ENCODE measurements at places on chromosomes 16 and 17.

DNA sequence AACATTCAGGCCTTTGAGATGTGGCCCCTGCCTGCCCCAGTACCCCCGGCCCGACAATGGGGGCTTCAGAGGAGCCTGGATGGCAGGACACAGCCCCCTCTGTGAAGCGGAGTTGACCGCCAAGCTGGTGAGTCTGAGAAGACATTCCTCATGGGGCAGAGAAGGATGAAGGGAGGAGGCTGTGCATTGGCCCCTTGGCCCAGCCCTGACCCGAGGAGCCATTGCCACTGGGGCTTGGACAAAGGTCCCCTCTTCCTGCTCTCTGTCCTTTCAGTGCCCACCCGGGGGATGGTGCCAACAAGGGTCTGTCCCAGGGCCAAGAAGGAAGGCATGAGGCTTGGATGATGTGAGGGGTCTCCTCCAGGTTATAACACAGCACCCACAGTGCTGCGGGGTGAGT is 30.9 kb upstream of the PHB1 start:
- DNase-seq: no peak

DNA sequence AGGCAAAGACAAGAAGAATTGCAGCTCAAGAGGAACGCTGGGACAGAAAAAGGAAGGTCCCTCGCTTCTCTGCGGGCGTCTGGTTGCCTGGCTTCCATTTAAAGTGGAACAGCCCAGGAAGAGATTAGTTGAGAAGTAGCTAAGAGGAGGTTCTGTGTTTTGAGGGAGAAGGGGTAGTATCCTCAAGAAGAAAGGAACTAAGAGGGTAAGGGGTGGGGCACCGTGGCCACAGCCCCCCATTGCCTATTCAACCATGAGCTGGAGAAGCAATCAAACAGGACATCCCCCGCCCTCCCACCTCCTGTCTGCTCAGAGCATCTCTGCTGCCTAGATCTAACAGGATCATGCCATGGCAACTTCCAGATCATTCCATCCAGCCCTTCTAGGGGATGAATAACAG is 18.1 kb upstream of the CALB2 start:
- DNase-seq: no peak

GRCh38 chr17:68290955-68291835 is at the start of the genes ARSG and SLC16A6:
Gene ARSG (plus strand): TSS chr17:68291495. CDS start chr17:68307494, 15,999 bp downstream.
Gene SLC16A6 (minus strand): TSS chr17:68291127. CDS start chr17:68278320, 12,807 bp downstream.
- DNase-seq: peak; percentile 81

DNA sequence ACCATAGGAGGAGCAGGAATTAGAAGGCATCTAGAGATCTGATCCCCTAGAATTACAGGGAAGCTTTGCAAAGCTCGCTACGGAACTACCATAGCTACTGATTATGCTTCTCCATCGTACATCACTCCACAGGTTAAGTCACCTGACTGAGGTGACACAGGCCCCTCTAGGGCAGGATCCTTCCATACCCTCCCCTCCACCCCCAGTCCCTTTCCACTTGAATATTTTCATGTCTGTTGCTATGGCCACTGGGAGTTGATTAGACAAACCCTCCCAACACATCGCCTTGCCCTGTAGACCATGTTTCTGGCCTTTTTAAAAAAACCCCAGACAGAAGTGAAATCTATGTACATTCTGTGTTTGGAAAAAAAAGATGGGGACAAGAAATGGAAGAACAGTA is 287.1 kb downstream of the SOX9 start:
- DNase-seq: no peak

GRCh38 chr16:50480206-50480605 is 68.0 kb upstream of the NKD1 start:
- DNase-seq: no peak

DNA sequence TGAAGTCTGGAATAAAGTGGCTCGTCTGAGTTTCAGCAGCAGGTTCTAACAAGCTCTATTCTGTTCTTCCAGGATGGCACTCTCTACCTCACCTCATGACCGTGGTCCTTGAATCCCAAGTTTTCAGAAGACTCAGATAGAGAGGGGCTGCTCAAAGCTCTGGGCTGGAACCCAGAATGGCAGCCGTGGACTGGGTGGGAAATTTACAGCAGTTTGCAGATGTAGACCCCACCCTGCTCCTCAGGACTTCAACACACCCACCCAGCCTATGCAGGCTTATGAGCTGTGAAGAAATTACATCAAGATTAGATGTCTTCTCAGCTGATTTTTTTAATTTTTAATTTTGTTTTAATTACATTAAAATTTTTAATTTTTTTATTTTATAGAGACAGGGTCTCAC is 59.4 kb downstream of the METRNL start:
- DNase-seq: no peak

DNA sequence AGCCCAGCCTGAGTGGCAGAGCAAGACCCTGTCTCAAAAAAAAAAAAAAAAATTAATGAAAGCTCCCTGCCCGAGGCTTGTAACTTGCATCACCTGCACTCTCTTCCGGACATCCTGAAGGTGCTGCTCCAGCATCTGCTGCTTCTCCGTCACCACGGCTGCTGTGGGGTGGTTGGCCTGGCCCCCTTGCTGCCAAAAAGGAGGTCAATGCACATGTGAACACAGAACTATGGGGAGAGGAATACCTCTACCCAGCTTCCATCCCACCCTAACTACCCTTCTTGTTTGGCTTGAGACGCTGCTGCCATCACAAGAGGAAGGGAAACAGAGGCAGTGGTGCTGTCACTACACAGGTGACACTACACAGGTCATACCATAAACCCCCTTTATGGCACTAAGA is 49.0 kb downstream of the STAT3 start:
- no peak for DNase-seq

- no peak for DNase-seq
Observed at GRCh38 chr17:82483204-82483660, 24.7 kb downstream of the NARF start.

DNA sequence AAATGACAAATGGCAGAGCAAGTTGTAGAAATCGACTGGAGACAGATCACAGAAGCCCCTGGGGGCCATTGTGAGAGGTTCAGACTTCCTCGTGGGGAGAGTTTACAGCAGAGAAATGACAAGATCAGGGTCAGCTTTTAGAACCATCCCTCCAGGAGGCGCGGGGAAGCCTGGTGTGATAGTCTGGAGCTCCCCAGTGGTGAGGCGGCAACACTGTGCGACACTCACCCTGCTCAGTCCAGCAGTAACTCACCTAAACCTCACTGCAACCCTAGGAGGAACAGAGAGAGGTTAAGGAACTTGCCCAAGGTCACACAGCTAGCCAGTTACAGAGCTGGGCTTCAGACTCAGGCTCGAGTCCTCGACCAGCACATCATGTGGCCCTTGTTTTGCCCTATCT is 123.4 kb upstream of the IRX3 start:
- no peak for DNase-seq

DNA sequence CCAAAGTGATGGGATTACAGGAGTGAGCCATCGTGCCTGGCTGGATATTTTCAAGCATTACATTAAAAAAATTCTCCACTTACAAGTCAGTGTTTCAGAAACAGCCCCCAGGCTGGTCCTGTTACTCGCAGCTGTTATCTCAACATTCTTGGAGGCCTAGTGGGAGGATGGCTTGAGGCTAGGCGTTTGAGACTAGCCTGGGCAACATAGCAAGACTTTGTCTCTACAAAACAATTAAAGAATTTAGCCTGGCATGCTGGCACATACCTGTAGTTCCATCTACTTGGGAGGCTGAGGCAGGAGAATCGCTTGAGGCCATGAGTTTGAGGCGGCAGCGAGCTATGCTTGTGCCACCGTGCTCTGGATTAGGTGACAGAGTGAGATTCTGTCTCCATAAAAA is 26.5 kb upstream of the SPNS3 start:
- DNase-seq: no peak

DNA sequence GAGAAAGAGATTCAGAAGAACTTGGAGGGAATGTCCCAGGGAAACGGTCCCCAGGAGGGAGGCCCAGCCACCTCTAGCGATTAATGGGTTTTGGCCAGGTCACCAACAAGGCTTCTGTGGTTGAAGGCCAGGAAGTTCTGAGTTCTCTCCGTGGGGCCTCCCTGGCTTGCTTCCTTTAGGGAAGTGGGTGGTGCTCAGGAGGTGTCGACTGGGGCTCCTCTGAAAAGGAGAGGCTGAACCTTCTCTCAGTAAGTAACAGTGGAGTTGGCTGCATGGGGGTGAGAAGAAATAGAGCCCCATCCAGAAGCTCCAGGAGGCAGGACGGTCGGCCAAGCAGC is 77.1 kb upstream of the GSE1 start:
- DNase-seq: no peak

GRCh38 chr17:78679495-78680395 is 102.3 kb downstream of the CYTH1 start:
- DNase-seq: no peak

- DNase-seq: no peak
Observed at GRCh38 chr16:9128346-9129342, 37.2 kb downstream of the HAPSTR1 start.

GRCh38 chr16:70577256-70577698 is 53.7 kb downstream of the SF3B3 start:
- DNase-seq: no peak

DNA sequence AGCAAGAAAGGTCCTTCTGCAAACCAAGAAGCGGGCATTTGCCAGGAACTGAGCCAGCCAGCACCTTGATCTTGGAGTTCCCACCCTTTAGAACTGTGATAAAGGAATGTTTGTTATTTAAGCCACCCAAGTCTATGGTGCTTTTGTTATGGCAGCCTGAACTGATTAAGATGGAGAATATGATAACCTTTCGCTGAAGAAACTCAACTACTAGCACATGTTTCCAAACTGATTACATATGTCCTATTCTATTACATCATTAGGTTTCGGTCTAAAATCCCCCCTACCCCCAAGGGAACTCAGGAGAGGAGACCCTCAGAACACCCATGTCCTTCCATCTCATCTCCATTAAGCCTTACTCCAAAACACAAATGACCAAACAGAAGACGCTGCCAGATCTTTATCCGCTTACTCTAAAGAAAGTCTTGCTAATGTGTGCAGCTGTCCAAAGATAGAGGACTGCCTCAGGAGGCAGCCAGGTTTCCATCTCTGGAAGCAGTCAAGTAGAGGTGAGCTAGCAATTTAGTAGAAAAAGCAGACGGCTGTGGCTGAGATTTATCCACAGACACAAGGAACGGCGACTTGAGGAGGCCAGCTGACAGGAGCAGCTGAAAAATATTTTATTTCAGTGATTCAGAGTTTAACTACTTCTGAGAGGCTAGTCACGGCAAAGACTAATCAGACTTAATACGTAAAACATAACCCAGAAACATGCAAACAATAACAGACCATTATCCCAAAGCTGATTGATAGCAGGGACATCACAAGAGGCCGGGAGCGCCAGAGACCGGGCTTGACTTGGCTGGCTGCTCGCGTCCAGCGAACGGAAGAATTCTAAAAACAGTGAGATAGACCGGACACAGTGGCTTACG is 611.4 kb upstream of the CDH5 start:
- DNase-seq: no peak

DNA sequence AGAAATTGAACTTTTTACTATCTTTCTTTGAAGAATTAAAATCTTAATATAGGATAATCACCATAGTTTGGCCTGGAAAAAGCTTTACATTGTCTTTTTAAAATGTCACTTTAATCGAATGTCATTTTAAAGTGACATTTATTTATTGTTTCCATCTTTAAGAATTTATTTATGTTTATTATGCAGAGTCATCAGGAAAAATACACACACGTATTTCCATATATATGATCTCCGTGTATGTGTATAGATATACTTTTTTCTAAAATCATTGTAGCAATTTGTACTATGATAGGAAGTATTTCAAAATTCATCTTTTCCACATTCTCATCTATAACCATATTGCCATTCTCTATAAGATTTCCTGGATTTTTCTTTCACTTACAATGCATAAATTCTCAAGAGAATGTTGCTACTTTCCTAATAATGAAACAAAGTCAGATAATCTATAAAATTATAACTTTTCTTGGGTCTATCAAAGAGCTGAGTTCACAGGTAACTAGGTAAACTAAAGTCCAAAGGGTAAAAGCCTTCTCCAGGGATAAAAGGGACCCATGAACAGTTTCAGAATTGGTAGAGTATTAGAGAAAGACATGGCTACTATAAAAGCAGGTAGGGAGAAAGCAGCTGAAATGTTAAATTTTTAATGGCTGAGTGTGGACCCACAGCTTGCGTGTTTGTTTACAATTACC is 11.9 kb downstream of the ABCA8 start:
- DNase-seq: no peak

DNA sequence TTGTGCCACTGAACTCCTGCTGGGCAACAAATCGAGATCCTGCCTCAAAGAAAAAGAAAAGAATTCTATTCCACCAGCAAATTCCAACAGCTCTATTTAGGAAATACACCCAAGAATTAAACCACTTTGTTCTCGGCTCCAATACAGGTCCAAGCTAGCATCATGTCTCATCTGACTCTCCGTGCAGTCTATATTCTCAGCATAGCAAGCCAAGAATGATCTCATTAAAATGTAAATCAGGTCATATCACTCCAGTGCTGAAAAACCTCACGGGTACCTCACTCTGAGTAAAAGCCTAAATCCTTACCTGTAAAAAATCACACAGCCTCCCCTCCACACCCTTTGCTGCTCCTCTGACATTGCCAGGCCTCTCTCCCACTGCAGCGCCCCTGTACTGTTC is 23.9 kb downstream of the UBE2G1 start:
- no peak for DNase-seq

DNA sequence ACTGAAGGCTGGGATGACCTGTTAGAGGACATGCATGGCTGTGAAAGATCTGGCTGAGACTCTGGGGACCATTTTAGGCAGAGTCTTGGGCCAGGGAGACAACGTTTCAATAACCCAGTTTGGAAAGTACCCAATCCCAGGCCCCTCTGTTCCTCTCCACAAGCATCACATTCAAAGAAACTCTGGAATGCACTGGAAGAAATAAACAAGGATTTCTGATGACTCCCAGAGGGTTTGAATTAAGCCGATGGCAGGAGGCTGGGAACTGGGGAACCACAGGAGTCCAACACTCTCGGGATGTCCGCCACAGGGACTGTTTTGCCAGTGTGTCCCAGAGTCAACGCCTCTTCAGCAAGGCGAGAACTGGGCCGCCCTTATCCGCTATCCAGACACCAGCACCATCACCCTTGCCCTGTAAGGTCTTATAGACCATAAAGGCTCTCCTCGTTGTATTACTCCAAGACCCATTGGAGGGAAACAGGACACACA is 3.3 kb downstream of the PMP22 start:
- DNase-seq: no peak

GRCh38 chr16:85004587-85005205 is 6.6 kb downstream of the ZDHHC7 start:
- no peak for DNase-seq

- no peak for DNase-seq
Observed at GRCh38 chr17:51685287-51685909, 425.1 kb downstream of the UTP18 start.

DNA sequence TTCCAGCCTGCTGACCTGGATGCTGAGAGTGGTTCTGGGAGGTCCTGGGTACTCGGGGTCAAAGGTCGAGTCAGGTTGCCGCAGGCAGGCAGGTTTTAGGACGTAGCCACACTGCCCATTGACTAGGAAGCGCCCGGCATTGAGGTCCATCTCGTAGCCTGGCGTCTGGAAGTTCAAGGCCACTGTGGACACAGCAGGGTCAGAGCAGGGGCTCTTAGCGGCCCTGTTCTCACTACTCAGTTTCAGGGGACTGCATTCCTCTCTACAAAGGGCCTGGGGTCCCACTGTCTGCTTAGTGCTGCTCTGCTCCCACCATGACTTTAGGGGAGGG is 18.9 kb downstream of the PLCD3 start:
- DNase-seq: no peak

GRCh38 chr17:36993227-36993626 is 44.5 kb downstream of the AATF start:
- no peak for DNase-seq

- no peak for DNase-seq
Observed at GRCh38 chr16:81936209-81937000, 74.9 kb downstream of the SDR42E1 start.

- peak; percentile 97 for DNase-seq
Observed at GRCh38 chr17:78356101-78356713, 3.7 kb downstream of the SOCS3 start.
